Stimulated activated naive B cell treated with anti-CD40 and anti-IgM and Interleukin-4, amounts not matched to agents 10 μg/mL and 1 μg/mL and 100 μg/mL, for 72 hours (primary cell): ENCODE measurements at places on chromosomes 11 and 22.
A peak's percentile ranks its signal among the peaks of the same experiment; 100 is the strongest.

DNA sequence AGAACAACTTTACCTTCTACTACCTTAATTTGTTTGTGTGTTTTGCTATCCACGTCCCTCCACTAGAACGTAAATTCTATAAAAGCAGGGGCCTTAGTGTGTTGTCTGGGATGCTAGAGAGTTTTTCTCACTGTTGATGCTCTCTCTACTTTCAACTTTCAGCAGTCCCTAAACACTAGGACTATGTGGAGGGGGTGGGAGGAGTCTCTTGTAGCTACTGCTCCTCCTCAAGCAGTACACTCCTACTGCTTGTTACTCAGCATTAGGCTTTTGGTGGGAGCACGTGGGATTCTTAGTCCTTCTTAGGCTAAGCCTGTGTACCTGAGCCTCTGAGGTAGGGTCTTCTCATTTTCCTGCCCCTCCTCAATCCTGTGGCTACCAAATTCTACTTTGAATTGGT lies 56.3 kb downstream of the ARHGAP20 start:
- no peak for DNase-seq

DNA sequence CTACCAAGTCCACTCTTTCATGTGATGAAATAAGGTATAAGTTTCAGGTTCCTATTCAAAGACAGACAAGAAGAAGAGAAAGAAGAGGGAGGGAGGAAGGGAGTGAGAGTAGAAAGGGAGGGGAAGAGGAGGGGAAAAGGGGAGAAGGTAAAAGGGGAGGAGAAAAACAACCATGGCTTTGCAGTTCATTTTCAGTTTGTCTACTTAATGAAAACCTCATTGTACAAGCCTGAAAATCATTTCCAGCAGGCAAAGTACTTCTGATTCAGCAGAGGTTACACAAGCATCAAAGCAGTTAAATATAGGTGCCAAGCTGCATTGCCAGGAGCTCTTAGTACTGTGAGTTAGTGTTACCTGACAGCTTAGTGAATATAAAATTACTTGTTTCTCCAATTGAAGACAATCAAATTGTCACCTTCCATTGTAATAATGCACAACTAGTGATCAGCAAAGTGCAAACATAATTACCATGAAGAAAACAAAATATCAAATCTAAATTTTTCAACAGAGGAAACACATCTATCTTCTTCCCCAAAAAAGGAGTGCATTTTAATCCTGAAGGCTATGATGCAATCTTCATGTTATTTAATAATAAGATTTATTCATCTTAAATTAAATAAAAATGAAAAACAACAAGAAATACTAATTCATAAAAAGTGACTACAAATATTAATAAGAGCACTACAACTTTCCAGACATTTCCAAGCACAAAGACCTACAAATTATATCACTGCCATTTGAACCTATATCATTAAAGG lies 8.2 kb downstream of the SOX6 start:
- DNase-seq = no peak

DNA sequence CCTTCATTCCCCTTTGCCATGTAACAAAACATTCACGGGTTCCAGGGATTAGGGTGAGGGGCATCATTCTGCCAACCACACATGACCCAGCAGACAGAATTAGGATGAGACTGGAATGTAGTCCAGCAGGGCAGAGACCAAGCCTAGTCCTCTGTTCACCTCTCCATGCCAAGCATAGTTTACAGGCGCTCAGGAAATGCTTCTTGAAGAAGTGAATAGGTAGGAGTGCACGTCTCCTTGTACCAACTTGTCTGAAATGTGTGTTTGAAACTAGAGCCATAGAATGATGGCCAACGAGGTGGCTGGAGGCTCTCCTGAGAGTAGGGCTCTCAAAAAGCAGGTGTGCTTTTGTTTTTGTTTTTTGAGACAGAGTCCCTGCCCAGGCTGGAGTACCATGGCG lies 8.2 kb downstream of the SPINDOC start:
- DNase-seq = no peak

DNA sequence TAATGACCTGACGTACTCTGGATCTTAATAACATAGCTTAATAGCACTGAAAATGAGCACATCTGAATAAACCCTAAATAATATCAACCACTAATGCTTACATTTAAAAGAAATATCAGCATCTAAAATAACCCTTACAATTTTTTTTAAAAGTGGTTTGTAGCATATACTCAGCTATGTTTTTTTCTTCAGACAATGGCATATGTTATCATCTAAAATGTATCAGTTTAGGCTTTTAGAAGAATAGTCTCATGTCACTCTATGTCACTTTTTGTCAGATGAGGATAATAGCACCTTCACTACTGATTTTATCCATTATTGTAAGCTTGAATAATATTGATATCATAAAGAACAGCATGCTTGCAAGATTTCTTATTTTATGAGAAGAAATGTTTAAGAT lies 654.9 kb upstream of the ANO5 start:
- DNase-seq = no peak

DNA sequence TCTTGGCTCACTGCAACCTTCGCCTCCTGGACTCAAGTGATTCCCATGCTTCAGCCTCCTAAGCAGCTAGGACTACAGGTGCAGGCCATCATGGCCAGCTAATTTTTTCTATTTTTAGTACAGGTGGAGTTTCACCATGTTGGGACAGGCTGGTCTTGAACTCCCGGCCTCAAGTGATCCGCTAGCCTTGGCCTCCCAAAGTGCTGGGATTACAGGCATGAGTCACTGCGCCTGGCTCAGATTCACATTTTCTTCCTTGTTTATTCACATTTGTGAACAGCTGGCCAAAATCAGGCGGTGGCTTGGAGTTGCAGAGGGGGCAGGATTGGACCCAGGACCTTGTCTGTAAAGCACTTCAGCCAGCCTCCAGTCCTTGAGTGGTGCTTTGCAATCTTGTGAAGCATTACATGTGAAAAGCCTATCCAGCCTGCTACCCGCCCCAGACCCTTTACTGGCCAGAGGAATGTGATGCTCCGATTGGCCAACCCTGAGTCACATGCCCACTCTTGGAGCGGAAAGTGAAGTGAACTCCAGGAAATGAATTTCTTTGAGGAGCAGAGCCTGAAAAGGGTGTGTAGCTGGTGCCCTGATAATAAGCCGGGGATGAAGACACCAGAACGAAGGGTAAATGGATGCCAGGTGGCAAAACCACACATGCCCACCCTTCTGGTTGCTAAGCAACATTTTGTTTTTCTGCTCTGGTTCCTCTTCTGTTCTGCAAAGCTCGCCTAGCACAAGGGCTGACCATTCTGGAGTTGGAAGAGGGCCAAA lies 62.6 kb upstream of the PTPRJ start:
- DNase-seq = peak; percentile 35

GRCh38 chr11:5593146-5593545 lies 3.3 kb upstream of the TRIM6 start:
- no peak for DNase-seq

- DNase-seq = no peak
These were observed 206.3 kb downstream of the DDX10 start for GRCh38 chr11:108871152-108871551.

DNA sequence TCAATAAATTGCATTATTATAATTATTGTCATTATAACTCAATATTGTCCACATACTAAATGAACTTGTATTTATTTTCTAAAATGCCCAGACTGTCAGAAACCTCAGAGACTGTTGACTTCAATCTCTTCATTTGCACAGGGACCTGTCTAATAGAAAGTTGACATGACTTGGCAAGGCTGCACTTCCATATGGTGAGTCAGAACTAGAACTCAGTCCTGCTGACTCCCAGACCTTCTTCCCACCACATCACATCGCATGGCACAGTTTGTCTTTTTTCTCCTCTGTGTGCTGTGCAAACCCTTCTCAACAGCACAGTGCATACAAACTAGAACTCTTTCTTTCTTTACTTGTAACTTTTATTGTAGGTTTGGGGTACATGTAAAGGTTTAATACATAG lies 215.1 kb upstream of the BLID start:
- DNase-seq = no peak

GRCh38 chr11:36596880-36597279 lies 1.2 kb downstream of the RAG2 start:
- DNase-seq = no peak

GRCh38 chr11:17145972-17146371 lies 61.8 kb downstream of the PIK3C2A start:
- DNase-seq = no peak

- DNase-seq = no peak
These were observed 318.1 kb upstream of the B3GAT1 start for GRCh38 chr11:134730101-134730500.

DNA sequence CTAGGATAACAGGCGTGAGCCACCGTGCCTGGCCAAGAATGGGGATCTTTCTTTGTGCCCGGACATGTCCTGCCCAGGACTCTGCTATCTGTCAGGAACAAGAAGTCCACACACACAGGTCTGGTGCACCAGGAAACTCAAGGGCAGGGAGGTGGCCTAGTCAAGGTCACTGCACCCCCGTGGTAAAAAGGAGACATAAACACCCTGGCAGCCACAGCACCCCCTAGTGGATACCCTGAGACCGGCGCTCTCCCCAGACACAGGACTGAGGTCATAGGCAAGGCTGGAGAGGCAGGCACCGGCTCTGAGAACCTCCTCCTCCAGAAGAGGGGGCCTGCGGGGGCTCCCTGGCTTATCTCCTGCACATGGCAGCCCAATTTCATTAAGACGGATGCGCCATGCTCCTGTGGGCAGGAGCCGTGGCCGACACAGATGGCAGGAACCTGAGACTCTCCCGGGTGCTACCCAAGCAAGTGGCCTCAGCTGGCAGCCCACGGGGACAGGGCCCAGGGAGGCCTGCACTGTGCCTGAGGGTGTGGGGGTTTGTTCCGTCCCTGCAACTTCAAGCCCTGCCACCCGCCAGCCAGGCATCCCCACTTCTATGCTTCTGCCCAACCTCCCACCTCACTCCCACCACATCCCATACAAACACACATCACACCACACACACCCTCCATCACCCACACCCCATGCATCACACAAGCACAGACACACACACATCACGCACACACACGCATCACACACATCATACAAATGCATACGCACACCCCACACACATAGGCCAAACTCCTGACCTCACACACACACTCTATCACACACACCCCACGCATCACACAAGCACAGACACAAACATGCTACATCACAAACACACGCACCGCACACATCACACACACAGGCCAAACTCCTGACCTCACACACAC lies 19.6 kb downstream of the MACROD1 start:
- peak; percentile 23 for DNase-seq

DNA sequence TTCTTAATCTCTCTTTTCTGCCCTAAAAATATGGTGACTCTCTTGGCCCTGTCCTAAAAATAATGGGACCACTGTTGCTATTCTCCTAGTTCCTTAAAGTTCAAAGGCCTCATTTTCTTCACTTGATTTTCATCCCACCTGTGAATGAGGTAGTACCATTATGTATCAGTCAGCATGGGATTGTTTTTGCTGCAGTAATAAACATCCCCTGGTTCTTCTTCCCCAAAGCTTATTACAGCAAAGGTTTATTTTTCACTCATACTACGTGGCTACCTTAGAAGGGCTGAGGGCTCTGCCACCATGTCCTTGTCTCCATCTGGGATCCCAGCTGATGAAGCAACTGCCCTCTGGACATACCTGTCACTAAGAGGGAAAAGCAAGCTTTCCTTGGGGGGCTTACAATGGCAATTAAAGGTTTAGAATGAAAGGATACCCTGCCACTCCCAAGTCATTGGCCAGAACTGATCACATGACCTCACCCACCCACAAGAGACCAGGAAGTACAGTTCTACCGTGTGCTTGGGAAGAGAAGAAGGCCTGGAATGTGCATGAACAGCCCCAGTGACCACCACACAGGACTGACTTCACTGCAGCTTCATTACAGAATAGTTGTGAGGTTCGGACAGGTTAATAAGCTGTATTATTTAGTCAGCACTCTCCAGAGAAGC lies 7.8 kb downstream of the TTC38 start:
- no peak for DNase-seq

DNA sequence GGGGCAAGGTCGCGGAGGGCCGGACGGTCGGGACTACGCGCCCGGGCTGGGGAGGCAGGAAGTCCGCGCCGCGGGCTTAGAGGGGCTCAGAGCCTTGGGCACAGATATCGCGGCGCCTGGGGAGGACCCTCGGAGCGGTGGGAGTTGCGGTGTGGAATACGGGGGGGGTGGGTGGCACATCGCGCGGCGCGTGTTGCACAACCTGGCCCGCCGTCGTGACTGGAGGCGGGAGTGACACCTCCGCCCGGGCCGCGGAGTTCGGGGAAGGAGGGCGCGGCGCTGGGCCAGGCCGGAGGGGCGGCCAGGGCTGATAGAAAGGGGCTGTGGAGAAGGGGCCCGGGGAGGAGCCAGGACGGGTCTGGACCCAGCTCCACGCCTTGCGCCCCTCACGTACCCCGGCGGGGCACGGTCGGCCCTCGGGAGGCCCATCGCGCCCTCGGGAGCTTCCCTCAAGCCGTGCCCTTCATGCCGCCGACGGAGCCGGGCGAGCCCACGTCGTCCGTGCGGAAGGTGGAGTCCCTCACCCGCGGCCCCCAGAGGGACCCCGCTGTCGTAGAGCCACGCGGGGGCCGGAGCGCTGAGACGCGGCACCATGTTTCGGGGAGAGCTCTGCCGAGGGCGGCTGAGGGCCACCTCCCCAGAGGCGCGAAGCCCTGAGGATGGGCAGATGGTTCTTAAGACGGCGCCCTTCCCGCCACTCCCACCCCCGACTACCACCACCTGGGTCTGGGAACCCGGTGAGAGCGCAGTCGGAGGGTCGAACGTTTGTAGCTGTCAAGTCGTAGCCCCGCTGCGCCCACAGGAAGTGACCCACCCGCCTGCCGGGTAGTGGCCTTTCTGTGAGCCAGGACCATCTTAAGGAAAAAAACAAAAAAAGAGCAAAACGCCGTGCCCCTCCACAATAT lies 729 bp downstream of the IL17RA start:
- no peak for DNase-seq

DNA sequence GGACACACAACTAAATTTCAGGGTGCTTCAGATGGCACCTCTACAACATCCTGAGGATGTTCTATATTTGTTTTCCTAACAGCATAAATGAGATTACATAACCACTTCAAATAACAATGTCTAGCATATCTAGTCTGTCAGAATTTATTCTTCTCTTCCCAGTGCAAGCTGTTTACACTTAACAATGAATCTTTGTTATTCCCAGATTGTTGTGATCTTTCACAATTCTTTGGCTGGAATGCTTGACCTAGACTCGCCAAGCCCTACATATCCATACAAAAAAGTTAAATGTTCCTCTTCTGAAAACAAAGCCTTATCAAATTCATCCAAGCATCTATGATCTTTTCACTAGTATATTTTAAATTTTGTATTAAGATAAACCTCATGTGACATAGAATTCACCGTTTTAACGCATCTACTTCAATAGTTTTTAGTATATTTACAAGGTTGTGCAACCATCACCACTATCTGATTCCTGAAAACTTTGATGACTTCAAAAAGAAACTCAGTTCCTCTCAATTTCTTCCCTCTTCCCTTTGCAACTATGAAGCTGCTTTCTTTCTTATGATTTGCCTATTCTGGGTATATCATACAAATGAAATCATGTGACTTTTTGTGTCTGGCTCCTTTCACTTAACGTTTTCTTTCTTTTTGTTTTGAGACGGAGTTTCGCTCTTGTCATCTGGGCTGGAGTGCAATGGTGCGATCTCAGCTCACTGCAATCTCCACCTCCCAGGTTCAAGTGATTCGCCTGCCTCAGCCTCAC lies 61.7 kb upstream of the CHRNA10 start:
- no peak for DNase-seq

GRCh38 chr22:36480941-36481392 lies 473 bp downstream of the TXN2 start:
- DNase-seq = no peak
